T follicular helper cell (primary cell): ENCODE measurements at places on chromosomes 3 and 15.

DNA sequence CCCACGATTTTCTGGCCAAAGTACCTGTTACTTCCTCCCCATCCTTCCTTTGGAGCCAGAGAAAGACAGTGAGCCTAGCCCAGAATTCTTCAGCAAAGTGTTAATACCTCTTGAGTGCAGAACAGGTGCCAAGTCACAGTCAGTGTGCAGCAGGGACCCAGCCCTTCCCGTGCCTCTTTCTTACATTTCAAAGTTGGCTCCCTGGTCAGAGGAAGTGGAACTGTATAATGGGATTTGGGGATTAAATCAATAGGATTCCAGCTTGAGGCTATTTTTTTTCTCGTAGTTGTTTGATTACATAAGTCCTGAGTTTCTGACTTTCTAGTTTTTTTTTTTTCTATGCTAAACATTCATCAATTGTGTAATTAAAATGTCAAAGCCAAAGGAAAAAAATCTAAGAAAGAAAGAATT is 52.6 kb upstream of the ABHD10 start:
- no peak for DNase-seq

GRCh38 chr3:99578339-99578970 is 59.9 kb upstream of the COL8A1 start:
- DNase-seq, result no peak

GRCh38 chr15:41161736-41162135 is 45.7 kb upstream of the INO80 start:
- DNase-seq, result no peak

GRCh38 chr15:53208751-53209150 is 418.6 kb upstream of the ONECUT1 start:
- DNase-seq, result no peak

DNA sequence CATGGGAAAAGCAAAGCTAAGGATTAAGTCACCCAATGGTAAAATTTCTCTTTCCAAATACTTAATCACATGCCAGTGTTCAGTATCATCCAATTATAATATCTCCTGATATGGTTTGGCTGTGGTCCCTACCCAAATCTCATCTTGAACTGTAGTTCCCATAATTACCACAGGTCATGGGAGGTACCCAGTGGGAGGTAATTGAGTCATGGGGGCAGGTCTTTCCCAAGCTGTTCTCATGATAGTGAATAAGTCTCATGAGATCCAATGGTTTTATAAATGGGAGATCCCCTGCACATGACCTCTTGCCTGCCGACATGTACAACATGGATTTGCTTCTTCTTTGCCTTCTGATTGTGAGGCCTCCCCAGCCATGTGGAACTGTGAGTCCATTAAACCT is 26.1 kb upstream of the NMB start:
- no peak for DNase-seq

DNA sequence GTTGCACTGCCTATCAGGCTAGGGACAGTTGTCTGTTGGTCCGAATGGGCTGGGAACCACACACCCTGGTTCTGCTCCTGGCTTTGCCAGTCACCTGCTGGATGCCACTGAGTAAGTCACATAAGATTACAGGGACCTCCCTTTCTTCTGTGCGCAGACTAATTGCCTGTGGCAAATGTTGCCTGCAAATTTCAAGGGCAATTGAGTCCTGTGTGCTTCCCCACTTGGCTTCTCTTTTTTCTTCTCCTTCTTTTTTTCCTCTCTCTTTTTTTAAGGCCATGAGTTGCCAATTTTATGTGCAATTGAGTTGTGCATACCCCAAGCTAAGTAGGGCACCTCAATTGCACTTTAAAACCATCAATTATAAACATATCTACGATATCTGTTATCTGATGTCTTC is 963.4 kb downstream of the MCTP2 start:
- no peak for DNase-seq

GRCh38 chr3:115512565-115513415 is 110.5 kb upstream of the GAP43 start:
- no peak for DNase-seq

- DNase-seq, result no peak
Measured at GRCh38 chr3:42600958-42601675, 631 bp downstream of the NKTR start.

GRCh38 chr3:56917361-56918110 is 115.8 kb upstream of the ARHGEF3 start:
- DNase-seq, result no peak

DNA sequence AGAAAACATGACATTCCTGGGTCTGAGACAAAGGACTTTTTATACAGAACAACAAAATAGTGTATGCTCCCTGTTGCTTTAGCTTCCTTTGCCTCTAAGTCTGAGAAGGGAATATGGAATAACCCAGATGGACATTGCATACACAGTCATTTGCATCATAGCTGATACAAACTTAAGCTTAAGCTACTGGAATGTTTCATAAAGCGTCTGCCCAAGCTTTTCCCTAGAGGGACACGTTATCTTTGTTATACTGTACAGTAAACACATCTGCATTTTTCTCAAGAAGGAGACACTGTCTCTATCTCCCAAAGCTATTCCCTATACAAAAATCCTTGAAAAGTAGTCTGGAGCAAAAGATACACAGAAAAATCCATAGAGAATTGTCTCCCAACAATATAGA is 775.0 kb downstream of the DIPK2A start:
- DNase-seq, result no peak

DNA sequence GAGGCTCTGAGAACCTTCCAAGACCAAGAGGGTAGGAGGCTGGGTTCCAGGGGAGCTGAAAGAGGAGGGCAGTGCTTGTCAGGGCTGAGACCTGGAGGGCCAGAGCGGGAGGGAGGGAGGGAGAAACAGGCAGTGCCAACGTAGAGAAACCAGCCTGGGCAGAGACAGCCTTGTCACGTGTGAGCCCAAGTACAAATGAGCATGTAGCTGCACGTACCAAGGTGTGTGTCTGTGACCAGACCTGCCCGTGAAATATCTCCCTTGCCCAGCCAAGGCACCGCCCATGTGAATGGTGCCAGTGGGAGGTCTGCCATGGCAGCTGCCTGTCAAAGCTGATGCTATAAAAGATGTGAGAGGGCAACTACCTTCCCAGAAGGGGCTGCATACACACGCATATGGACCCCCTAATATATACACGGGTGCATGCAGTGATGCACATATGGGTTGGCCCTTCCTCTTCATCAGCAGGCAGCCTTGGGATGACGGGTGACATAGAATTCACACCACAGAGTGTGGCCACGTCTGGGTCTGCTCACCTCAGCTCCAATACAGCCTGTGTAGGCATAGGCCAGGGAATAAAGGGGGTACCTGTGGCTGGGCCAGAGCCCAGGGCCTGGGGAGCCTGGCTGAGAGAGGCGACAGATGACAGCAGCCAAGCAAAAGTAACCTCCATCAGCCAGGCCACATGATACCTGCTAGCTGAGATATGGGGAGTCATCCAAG is 7.8 kb upstream of the CTDSPL start:
- DNase-seq, result no peak

GRCh38 chr3:69368129-69368741 is 17.7 kb downstream of the FRMD4B start:
- no peak for DNase-seq

DNA sequence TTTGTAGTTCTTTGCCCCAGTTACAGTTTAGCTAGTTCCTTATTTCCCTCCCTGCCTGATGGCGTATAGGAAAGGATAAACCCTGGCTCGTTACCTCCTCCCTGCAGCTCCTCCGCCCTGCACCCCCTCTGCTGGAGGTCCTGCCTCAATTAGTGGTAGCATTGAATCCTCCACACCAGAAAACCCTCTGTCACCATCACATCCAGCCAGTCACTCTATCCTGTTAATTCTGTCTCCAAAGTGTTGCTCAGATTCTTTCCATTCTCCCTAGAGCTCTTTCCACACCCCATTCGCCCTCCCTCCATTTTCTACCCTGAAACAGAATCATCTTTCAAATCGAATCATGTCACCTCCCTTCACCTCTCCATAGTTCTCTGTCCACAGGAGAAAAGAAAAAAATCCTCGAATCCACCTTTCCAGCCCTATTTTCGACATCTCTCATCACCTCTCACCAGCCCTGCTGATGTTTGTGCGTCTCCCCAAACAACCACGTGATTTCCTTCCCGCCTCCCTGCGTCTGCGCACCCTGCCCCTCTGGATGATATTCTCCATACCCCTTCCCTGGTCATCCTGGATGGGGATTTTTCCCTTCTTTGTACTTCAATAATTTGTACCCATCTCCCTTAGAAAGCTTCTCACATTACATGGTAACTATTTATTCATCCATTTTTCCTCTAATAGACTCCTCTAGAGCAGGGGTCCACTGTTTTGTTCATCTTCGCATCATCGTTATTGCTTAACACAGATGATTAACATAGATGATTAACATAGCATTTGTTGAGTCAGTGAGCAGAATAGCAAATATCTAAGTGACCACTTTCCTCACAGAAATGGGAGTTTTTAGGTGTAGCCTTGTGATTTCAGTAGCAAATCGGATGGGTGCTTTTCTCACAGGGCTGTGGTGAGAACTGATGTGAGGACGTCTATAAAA is 37.1 kb downstream of the MAP3K13 start:
- DNase-seq, result no peak

DNA sequence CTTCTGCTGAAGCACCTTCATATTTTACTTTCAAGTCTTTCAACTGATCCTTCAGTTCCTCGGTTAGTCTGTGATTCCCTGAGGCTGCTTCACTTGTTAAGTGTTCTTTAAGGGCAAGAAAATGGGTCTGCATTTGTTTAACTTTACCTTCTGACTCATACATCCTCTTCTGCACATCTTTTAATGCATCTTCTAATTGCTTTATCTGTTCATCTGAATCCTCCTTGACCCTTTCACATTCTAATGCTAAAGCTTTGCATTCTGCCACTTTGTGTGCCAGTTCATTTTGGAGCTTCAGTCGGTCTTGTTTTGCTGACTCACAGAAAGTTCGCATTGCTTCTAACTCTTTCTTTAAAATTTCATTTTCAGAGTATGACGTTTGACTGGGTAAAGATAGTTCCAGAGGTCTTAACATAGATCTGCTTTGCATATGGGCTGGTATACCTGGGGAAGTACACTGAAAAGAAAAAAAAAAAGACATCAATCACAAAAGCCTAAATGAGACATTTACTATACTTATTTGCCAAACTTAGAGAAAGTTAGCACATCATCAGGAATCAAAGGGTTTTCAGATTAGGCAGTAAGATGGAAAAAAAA is 94.3 kb downstream of the UACA start:
- no peak for DNase-seq

DNA sequence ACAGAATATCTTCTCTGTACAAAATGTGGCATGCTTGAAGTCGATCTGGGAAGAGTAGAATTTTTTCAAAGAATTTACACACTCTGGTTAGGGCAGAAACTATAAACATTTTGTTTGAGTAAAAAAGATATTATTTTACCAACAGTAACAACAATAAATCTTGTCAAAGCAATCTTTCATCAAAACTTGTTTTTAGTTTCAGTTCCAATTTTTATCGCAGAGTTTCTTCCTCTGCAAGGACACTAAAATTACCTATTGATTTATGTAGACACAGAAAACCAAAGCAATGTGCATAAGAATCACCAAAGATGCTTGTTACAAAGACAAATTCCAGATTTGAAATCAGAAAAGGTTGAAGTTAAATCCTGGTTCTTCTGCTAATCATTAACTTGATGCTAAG is 61.9 kb downstream of the CGGBP1 start:
- no peak for DNase-seq

- DNase-seq, result no peak
Measured at GRCh38 chr3:53845881-53846133, 412 bp downstream of the CHDH start.

DNA sequence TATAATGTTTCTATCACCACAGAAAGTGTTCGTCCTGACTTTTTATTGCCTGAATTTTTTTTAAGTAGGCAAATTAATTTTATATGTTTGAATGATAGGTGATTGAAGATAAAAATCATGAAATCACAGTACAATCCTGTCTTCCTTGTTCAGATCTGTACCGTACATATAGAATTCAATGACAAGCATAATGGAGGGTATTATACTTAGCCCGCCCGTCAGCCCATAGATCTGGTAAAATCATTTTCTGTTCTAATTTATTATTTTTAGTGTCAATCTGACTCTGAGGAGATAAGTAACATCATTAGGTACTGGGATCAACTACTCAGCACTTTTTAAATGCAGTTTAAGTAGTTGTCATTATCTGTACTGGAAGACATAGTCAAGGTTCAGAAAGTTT is 269.9 kb downstream of the NR2F2 start:
- DNase-seq, result no peak

DNA sequence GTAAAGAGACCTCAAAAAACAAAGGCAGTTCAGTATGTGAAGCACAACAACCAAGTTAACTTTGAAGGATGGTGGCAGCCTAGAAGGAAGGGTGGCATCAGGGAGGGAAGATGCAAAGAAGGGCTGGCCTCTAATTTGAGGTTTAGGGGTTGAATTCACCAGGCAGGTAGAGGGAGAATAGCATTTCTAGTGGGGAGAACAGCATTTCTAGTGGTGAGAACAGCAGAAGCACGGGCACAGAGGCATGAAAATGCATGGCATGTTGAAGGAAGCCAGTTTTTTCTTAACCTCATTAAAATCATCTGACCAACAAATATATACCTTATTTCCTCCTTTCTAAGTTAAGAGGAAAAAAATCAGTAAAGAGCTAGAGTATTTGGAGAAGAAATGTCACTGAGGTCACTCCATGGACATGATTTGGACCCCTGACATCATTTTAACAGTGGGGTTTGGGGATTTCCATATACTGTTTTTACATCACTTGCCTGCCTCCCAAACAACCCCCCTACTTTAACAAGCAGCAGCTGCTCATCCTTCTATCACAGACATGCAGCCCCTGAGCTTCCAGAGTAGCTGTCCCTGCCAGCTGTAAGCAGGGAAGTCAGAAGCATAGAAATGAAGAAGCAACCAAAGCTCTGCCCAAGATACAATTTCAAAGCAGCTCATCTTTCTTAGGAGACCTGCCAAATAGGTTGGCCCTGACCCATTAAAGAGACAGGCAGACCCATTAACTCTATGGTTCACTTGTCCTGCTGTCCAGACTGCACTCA is 2.4 kb upstream of the POPDC2 start:
- no peak for DNase-seq

DNA sequence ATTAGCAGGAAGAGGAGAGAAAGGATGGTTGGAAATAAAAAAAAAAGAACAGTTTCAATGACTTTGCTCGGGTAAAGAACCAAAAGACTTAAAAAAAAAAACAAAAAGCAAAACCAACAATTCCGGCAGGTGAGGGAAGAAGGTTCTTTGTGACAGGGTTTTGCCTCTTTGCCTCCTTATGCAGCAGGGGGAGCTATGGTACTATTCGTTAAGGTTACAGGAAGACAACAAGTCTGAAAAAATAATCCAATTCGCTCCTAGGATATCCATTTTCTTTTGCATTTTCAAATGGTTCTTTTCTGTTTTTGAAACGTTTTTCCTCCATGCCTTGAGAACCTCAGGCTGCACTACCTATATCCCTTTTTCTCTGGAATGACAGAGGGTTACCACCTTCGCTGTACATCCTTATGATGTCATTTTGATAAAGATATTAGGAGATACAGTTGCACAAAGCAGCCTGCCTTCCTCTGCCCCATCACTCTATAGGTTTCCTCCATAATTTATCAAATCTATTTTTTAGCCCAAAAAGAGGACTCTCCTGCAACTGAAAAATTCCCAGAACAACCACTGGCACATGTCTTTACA is 55.0 kb downstream of the CFAP20DC start:
- DNase-seq, result no peak

GRCh38 chr3:162760789-162761188 is 1264.2 kb downstream of the OTOL1 start:
- no peak for DNase-seq

GRCh38 chr3:99172736-99173657 is 271.5 kb upstream of the DCBLD2 start:
- DNase-seq, result no peak
